ENCODE measurements at places on chromosomes 7 and 10.

DNA sequence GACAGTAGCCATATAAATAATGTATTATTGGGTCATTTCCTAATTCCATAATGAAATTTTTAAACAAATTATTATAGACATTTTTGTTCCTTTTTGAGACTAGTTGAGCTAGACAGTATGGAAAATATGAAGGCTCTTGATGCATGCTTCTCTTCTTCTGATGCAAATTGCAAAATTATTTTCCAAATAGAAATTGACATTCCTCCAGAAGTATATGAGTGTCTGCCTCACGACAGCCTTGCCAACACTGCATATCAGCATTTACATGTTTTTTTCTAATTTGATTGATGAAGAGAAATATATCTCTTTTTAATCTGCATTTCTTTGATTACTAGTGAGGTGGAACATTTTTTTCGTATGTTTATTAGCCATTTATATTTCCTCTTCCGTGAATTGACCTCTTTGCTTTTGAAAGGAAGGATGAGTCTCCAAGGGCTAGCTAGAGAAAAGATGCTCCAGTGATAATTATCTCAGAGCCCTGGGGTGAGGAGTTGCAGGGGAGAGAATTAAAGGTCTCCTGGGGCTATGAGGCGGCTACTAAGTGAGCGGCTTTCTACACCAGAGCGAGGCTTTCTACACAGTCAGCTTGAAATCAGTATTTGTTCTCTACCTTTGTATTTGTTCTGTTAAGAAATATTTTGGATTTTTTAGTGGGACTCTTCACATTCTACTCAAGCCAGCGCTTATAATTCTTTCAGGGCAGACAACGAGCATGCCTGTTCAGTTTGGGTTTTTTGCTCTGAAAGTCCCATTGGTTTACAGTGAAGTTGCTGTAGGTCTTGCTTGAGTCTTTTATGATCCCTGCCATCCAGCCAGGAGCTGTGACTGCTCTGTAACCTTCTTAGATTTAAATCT, 712.2 kb upstream of the GALNT17 start:
- no peak for DNase-seq

- DNase-seq: no peak
These were observed 24.6 kb upstream of the EIF4H start for GRCh38 chr7:74149603-74150002.

DNA sequence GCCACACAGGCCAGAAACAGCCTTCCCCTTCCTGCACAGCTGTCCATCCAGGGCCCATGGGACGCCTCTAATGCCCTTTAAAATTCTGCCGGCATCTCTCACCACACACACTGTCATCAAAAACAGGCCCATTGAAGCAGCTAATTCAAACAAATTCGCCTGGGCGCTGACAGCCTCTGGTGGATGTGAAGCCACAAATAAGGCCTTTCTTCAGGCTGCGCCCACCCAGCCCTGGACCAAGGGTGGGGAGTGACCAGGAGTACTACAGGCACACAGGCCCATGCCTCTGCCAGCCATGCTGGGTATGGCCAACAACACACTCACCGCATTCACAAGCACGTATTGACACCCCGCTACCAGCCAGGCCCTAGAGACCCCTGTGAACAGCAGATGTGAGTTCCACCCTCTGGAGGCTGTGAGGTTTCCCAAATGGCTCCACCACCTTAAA, 54.6 kb downstream of the SLIT1 start:
- DNase-seq: no peak

- no peak for DNase-seq
These were observed 167.1 kb downstream of the NEURL1 start for GRCh38 chr10:103660364-103661197.

GRCh38 chr10:12187321-12187905, 8.3 kb downstream of the NUDT5 start:
- no peak for DNase-seq

GRCh38 chr10:63365976-63366765, 99.6 kb downstream of the JMJD1C start:
- DNase-seq: no peak

DNA sequence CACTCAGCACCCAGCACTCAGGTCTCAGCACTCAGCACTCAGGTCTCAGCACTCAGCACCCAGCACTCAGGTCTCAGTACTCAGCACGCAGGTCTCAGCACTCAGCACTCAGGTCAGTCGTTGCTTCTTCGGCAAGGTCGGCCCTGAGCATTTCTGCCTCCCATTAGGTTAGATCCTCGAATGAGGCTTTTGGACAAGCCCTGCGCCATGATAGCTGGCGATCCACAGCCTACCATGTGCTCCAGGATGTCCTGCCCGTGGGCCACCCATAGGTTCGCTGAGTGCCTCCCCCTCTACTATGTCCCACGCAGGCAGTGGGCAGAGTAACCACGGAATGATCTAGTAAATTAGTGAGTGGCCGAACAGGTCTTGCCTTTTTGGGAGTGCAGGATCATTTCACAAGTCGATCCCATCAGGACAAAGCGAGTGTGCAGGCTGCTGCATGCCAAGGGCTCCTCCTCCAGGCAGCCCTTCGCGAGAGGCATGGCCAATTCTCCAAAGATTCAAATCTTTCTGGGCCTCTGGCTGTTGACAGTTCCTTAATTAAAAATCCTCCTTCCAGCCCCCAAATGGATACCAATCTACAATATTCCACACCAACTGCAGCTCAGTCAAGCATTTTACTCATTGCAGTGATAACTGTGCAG, 206.3 kb downstream of the ADARB2 start:
- no peak for DNase-seq

GRCh38 chr10:97019213-97019844, 166.4 kb downstream of the SLIT1 start:
- no peak for DNase-seq

DNA sequence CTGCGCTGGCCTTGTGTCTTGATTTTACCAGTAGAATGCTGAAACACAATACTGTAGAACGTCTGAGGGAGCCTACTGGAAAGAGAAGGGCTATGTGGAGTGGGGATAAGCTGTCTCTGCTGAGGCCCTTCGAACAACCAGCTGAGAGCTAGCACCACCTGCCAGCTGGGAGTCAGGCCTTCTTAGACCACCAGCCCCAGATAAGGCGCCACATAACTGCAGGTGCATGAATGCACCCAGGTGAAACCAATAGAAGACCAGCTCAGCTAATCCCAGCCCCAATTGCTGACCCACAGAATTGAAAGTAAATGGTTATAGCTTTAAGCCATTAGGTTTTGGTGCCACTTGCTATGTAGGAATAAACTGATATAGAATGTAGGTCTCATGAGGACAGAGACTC, 438.4 kb downstream of the ADRA2A start:
- no peak for DNase-seq

GRCh38 chr7:31000161-31000693, 36.5 kb downstream of the GHRHR start:
- no peak for DNase-seq

DNA sequence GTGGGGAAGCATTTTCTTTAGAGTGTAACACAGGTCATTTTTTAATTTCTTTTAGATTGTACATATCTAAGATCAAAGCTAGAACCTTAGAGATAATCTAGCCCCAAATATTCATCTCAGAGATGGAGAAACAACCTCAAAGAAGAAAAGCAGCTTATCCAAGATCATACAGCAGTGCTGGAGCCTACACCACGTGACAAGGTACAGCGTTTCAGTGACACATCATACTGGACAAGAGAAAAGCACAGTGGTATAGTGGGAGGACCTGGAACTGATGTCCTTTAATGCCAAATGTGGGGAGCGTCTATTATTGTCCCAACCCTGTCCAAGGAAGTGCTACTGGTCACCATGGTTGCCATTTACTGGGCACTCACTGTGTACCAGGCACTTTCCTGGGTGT, 445.8 kb downstream of the RPS24 start:
- no peak for DNase-seq

GRCh38 chr10:5645944-5646617, 20.3 kb downstream of the ASB13 start:
- DNase-seq: no peak
